ENCODE measurements at places on chromosomes 7 and 10. TPM values are rescaled to one million over a fixed set of nuclear protein-coding genes. Genes with fewer than 3 reads are reported as not detected.

PRKAR2B gene
- total RNA-seq: 1.6 TPM

MEIG1 gene
- 2.4 TPM for total RNA-seq

IQUB gene
- total RNA-seq: not detected

VWDE gene
- total RNA-seq: 2.7 TPM

SLC29A3 gene
- total RNA-seq: 5.3 TPM

GJD4 gene
- not detected for total RNA-seq

SVOPL gene
- total RNA-seq: not detected

TUBB8 gene
- not detected for total RNA-seq

TRIM50 gene
- total RNA-seq: not detected

MXI1 gene
- total RNA-seq: 36.8 TPM

POLR1F gene
- total RNA-seq: 22.0 TPM

OR2A42 gene
- total RNA-seq: not detected

PITRM1 gene
- 76.7 TPM for total RNA-seq

PSAP gene
- 111 TPM for total RNA-seq

FAM237B gene
- not detected for total RNA-seq

TSC22D4 gene
- 94.9 TPM for total RNA-seq

COL17A1 gene
- total RNA-seq: not detected

TFAM gene
- 89.8 TPM for total RNA-seq

UNCX gene
- total RNA-seq: not detected

CDK1 gene
- total RNA-seq: 130 TPM

TWIST1 gene
- 0.48 TPM for total RNA-seq

ACTL6B gene
- total RNA-seq: not detected

SNCG gene
- not detected for total RNA-seq

GPC2 gene
- total RNA-seq: 14.2 TPM

CBLL1 gene
- 39.8 TPM for total RNA-seq

OPN1SW gene
- total RNA-seq: not detected

BLNK gene
- 0.69 TPM for total RNA-seq

NAT16 gene
- not detected for total RNA-seq

ZNF800 gene
- 49.9 TPM for total RNA-seq

EPHB4 gene
- total RNA-seq: 3.4 TPM

ITIH2 gene
- not detected for total RNA-seq

LIPF gene
- total RNA-seq: not detected

CCNY gene
- 54.1 TPM for total RNA-seq

VENTX gene
- 0.21 TPM for total RNA-seq

MYO1G gene
- total RNA-seq: 606 TPM

TMEM229A gene
- not detected for total RNA-seq

CLDN3 gene
- total RNA-seq: not detected

ACSM6 gene
- total RNA-seq: not detected

MYOZ1 gene
- total RNA-seq: not detected

SORBS1 gene
- total RNA-seq: 2.4 TPM

CYP26C1 gene
- not detected for total RNA-seq
